ENCODE measurements at places on chromosomes 4 and X.

- DNase-seq: no peak
Measured at GRCh38 chr4:89109841-89110540, 1.3 kb upstream of the TIGD2 start.

DNA sequence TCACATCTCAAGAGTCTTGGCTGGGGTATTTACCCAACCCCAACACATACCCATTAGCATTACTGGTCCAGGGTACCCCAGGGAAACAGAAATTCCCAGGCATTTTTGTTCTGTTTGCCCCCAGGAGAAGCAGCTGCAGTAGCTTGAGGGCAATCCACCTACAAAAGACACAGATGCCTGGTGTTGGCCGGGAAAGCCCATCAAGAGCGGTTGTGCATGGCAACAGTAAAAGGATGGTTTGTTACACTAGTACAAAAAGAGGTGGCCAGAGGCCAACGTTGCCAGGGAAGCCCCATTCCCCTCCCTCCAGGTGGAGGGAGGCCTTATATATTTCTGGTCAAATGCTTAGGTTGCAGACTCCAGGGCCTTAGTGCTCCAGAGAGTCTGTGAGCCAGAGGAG lies 637.8 kb downstream of the BCOR start:
- DNase-seq: no peak

DNA sequence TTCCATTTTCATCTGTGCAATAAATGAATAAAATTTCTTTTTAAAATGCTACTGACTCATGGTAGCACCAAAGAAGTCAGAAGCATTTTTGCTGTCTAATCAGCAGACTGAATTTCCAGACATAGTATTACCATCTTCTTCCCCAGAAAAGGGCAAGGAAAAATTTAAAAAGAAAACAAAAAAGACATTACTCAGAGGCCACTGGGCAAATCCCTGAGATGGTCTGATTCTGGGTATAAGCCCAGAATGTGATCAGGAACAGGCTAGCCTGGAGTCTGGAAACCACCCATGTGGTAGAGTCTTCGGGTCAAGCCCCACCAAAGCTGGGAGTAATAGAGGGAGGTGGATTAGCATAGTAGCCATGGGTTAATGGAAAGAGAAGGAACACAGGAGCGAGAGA lies 342.8 kb downstream of the FBXW7 start:
- no peak for DNase-seq

- no peak for DNase-seq
Measured at GRCh38 chr4:81600520-81601357, 129.0 kb upstream of the RASGEF1B start.

DNA sequence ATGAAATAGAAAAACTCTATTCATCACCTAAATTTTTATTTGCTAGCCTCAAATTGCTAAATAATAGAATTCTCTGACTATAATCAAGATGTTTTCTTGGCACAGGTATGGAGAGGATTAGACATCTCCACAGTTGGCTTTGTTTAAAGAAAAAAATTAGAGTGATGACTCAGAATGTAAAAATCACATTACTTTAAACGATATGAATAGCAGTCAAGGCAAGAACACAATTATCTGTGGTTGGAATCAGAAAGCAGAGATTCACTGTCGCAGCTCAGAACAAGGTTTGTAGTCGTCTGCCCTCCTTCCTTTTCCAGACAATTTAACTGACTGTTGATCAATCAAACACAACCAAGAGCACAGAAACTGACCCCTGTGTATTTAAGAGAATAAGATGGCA lies 32.2 kb upstream of the CCKAR start:
- no peak for DNase-seq

GRCh38 chrX:47579537-47579936 lies 2.7 kb upstream of the TIMP1 start:
- DNase-seq: no peak

DNA sequence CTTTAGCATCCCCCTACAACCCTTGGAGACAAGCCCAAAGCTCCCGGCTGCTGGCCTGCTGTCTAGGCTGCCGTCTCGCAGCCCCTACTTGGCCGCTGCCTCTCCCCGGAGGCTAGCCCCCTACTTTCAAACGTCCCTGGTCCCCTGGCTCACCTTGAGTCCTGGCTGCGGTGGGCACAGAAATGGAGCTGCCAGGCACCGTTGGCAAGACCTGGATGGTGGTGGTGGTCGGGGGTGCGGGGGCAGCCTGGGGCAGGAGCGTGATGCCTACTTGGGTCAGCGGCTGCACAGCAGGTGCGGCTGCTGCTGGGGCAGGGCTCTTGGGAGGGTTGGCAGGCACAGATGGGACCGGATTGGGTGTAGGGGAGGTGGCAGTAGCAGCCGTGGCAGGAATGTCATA lies 12.0 kb downstream of the HCFC1 start:
- DNase-seq: no peak

DNA sequence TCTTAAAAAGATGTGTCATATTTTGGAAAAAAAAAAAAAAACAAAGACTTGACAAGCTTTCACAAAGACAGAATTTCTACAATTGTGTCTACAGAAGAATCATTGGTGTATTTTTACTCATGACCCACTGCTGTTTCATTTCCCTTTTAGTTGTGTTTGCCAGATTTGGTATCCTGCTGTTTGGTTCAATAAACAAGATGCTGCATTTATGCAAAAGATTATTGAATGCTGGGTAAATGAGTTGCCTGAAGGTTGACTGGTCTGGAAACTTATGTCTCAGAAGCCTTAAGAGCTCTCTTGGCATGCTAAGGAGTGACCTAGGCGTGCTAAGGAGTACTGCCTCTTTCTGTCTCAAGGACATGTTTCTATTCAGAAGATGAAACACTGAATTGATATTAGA lies 64.9 kb upstream of the NPY2R start:
- DNase-seq: no peak

GRCh38 chr4:74453037-74453635 lies 8.2 kb downstream of the AREG start:
- DNase-seq: no peak

DNA sequence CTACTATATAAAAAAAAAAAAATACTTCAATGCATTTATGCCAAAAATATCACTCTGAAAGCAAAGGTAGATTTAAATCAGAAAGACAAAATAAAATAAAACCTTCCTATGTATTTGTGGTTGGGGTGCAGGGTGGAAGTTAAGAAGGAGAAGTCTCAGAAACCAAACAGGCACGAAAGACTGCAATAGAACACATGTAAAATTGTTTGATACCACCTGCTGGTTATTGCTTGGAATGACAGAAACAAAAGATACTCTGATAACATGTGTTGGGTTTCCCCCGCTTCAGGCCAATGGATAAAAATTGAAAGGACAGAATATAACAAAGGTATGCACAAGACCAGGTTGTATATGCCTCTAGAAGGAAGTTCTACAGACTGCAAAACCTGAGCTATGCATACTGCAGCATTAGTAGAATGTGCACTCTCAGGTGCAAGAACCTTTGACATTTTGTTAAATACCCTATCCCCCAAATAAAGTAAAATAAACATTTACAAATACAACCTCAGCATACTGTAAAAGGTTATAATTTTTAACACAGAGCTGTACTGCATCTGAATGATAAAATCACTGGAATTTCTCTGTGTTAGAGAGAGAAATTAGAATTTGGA lies 118.8 kb downstream of the GABRA2 start:
- peak; percentile 19 for DNase-seq

DNA sequence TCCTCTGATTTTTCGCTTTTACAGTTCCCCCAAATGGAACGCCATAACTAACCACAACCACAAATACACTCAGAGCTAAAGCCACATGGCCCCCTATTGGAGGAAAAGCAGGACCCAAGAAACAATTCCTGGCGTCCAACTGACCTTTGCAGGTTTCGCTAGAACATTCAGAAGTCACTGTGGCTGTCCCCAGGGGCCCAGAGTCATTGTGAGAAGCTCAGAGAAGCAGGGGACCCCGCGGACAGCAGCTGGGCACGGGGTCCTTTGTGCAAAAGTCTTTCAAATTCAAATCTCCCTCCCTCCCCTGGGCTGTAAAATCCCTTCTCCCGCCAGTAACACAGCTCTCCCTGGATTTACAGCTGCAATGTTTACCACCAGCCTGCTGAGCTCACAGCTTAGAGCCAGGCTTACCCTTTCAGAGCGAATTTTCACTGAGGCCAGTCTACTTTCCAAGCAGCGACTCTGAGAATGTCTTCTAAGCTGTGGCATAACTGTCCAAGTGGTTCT lies 214.8 kb downstream of the CRLF2 start:
- no peak for DNase-seq

- DNase-seq: no peak
Measured at GRCh38 chr4:53752124-53752523, 160.8 kb upstream of the LNX1 start.

DNA sequence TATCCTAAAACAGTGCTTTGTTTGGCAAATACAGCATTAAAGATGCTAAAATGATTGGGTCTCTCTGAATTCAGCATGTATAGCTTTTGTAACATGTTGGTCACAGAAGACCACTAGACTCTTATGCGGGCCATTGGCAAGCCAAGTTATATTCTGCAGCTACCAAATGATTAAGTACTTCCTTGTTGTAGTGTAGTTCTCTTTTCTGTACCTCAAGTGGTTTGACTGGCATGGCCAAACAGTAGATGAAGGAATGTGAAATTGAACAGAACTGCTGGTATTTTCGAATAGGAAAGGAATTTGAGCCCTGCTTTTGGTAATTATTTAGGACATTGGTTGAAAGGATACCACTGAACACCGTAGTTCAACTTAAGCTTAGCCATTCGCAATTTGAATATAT lies 193.9 kb upstream of the GPC4 start:
- DNase-seq: no peak

- no peak for DNase-seq
Measured at GRCh38 chr4:7371210-7371941, 63.4 kb downstream of the PSAPL1 start.

Measured in SW 1271 (cell line).